ENCODE measurements at places on chromosomes 11 and 22. TPM values are rescaled to one million over a fixed set of nuclear protein-coding genes. Genes with fewer than 3 reads are reported as not detected.

RIC3 gene
- 3.8 TPM for total RNA-seq

NCR3LG1 gene
- 0.71 TPM for total RNA-seq

VSIG10L2 gene
- not detected for total RNA-seq

RBMXL2 gene
- total RNA-seq = not detected

C1QTNF5 gene
- total RNA-seq = 11.6 TPM

OR51B5 gene
- not detected for total RNA-seq

APBB1 gene
- 36.5 TPM for total RNA-seq

SPECC1L gene
- 23.6 TPM for total RNA-seq

DNA sequence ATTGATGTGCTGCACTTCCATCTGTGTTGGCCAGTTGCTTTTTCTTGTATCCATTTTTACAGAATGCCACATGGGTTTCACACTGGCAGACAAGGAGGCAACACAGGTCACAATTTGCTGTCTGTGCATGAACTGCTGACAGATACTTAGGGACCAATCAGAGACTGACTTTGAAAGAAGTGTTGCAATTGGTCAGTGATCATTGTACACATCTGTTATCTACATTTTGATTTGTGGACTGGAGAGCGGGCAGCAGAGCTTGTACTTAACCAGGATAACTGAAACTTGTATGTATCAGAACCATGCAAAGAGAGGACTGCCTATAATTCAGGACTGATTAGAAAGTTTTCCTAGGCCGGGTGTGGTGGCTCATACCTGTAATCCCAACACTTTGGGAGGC is 21.8 kb downstream of the PRR5 start:
- H3K36me3 ChIP-seq = no peaks in the 10 kb centered on the region
- H3K27me3 ChIP-seq = peaks cover 8% of the 10 kb centered on the region
- H3K4me1 ChIP-seq = no peaks in the 10 kb centered on the region
- no peak overlapping the region for H3K27ac ChIP-seq
- no peak for DNase-seq

- H3K4me3 ChIP-seq = no peak overlapping the region
- H3K36me3 ChIP-seq = no peaks in the 10 kb centered on the region
- no peak overlapping the region for H3K27ac ChIP-seq
- no peaks in the 10 kb centered on the region for H3K27me3 ChIP-seq
- H3K4me1 ChIP-seq = no peaks in the 10 kb centered on the region
- no peak for DNase-seq
These were observed 29.8 kb upstream of the OR56B4 start for GRCh38 chr11:6077723-6078122.

DNA sequence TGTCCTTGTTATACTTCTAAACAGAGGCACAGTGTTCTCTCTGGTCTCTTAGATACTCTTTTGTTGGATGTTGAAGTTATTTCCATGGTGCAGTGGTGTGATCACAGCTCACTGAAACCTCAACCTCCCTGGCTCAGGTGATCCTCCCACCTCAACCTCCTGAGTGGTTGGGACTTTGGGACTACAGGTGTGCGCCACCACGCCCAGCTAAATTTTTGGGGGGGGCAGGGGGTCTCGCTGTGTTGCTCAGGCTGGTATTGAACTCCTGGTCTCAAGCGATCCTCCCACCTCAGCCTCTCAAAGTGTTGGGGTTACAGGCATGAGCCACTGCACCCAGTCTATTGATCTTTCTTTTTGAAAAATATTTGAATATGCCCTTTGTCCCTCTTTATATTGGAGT is 14.9 kb downstream of the ZNF74 start:
- H3K27me3 ChIP-seq = no peaks in the 10 kb centered on the region
- no peak overlapping the region for H3K4me3 ChIP-seq
- no peak overlapping the region for H3K27ac ChIP-seq
- H3K36me3 ChIP-seq = no peaks in the 10 kb centered on the region

DNA sequence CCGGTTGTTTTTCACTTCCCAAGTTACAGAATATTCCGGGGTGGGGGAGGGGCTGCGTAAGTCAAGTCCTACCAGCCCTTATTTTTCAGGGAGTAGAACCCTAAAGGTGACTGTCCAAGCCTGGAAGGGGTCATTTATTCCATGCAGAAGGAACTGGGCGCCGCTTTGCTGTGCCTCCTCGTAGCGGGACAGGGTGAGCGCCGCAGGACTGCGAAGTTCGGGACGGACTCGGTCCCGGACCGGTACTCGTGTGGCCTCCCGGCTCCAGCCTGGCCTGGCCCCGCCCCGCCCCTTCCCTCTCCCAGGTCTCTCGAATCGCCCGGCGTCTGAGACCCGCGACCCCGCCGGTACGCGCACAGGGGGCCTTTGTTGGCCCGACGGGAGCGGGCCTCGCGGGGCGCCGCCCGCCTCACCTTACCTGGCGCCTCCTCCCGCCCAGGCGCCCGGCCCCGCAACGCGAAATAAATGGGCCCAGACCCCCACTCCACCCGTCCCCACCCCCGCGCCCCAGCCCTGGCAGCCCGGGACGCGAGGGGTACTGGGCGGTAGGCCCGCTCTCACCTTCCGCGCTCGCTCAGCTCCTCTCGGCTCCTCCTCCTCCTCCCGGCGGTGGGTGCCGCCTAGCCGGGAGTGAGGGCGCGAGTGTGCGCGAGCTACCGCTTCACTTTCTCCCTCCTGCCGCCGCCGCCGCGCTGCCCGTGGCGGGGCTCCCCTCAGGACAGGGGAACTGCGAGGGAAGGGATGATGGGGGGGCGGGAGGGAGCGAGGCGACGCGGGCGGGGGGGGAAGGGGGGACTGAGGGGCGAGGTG is 698 bp downstream of the PAK1 start:
- H3K36me3 ChIP-seq = no peaks in the 10 kb centered on the region
- peak; percentile 72 for DNase-seq
- peak overlapping the region; percentile 65 for H3K27ac ChIP-seq
- peaks cover 8% of the 10 kb centered on the region for H3K4me1 ChIP-seq
- no peaks in the 10 kb centered on the region for H3K27me3 ChIP-seq

- DNase-seq = no peak
- H3K4me3 ChIP-seq = no peak overlapping the region
- no peaks in the 10 kb centered on the region for H3K36me3 ChIP-seq
These were observed 6.4 kb downstream of the STARD10 start for GRCh38 chr11:72787216-72788104.

GRCh38 chr11:75315439-75315805 is 36.0 kb downstream of the ARRB1 start:
- H3K36me3 ChIP-seq = no peaks in the 10 kb centered on the region
- no peak overlapping the region for H3K27ac ChIP-seq
- H3K4me3 ChIP-seq = no peak overlapping the region
- no peak for DNase-seq

GRCh38 chr11:35647421-35648093 is 15.0 kb upstream of the TRIM44 start:
- no peak overlapping the region for H3K27ac ChIP-seq
- no peaks in the 10 kb centered on the region for H3K27me3 ChIP-seq
- H3K4me1 ChIP-seq = no peaks in the 10 kb centered on the region

- peaks cover 41% of the 10 kb centered on the region for H3K27me3 ChIP-seq
- no peak overlapping the region for H3K27ac ChIP-seq
- no peak overlapping the region for H3K4me3 ChIP-seq
- H3K4me1 ChIP-seq = no peaks in the 10 kb centered on the region
These were observed 537.7 kb downstream of the MIAT start for GRCh38 chr22:27195094-27195493.

DNA sequence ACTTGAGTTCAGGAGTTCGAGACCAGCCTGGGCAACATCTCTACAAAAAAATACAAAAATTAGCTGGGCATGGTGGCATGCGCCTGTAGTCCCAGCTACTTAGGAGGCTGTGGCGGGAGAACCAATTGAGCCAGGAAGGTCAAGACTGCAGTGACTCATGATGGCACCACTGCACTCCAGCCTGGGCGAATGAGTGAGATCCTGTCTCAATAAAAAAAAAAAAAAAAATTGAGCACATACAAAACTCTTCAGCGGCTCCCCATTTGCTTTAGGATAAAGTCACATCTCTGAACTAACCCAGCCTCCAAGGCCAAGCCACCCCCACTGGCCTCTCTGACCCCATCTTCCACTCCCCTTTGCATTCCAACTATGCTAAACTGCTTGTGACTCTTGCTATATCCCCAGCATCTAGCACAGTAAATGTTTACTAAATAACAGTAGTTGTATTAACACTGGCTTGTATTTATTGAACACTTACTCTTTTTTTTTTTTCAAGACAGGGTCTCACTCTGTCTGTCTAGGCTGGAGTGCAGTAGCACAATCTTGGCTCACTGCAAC is 28.9 kb downstream of the CREB3L1 start:
- no peak for DNase-seq
- H3K4me3 ChIP-seq = no peak overlapping the region
- no peaks in the 10 kb centered on the region for H3K4me1 ChIP-seq
- no peaks in the 10 kb centered on the region for H3K27me3 ChIP-seq

- H3K27ac ChIP-seq = no peak overlapping the region
- H3K4me1 ChIP-seq = no peaks in the 10 kb centered on the region
- H3K36me3 ChIP-seq = no peaks in the 10 kb centered on the region
- no peak for DNase-seq
- no peaks in the 10 kb centered on the region for H3K27me3 ChIP-seq
These were observed 309 bp downstream of the OR8B12 start for GRCh38 chr11:124543145-124543544.

DNA sequence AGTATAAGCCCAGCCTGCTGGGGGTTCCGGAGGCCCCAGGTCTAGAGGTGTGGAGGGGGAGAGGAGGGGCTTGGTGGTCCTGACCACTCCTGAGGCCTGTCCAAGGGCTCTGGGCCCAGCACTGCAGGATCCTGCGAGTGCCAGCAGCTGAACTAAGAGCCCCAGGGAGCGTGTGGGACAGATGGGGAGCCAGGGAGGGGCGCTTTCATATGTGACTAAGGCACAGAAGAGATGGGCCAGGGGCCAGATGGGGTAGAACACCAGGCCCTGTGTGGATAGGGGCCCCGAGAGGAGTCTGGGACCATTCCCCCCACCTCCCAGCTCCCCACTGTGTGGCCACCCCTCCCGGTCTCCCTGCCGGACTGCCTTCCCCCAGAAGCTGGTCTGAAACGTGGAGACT is 18.4 kb downstream of the MAFF start:
- no peaks in the 10 kb centered on the region for H3K27me3 ChIP-seq
- H3K4me1 ChIP-seq = peaks cover 24% of the 10 kb centered on the region

GRCh38 chr11:9796854-9797253 is 133.0 kb downstream of the SWAP70 start:
- peak overlapping the region; percentile 17 for H3K27ac ChIP-seq
- no peak overlapping the region for H3K4me3 ChIP-seq
- no peaks in the 10 kb centered on the region for H3K36me3 ChIP-seq
- no peak for DNase-seq
- H3K27me3 ChIP-seq = no peaks in the 10 kb centered on the region
- H3K4me1 ChIP-seq = peaks cover 8% of the 10 kb centered on the region

DNA sequence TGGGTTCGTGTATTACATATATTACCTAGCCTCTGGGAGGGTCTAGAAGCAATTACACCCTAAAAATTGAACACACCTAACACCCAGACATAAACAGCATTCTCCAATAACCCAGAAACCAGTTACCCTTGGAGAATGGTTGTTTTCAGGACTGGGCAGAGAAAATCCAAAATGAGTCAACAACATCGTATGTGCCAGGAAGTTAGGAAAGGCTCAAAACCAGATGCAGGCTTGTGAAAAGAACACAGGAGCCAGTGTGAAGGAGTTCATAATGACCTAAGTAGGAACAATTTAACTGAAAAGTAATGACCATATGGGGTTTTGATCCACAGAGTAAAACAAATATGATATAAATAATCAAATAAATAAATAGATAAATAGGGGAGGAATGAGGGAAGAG is 5.1 kb upstream of the CLPB start:
- H3K4me1 ChIP-seq = no peaks in the 10 kb centered on the region
- peaks cover 2% of the 10 kb centered on the region for H3K27me3 ChIP-seq
- no peak for DNase-seq
- no peak overlapping the region for H3K27ac ChIP-seq

- H3K4me1 ChIP-seq = peaks cover 39% of the 10 kb centered on the region
- H3K27me3 ChIP-seq = no peaks in the 10 kb centered on the region
- DNase-seq = no peak
- H3K36me3 ChIP-seq = no peaks in the 10 kb centered on the region
- H3K4me3 ChIP-seq = peak overlapping the region; percentile 20
These were observed 22.2 kb downstream of the RRAS2 start for GRCh38 chr11:14336507-14337503.

DNA sequence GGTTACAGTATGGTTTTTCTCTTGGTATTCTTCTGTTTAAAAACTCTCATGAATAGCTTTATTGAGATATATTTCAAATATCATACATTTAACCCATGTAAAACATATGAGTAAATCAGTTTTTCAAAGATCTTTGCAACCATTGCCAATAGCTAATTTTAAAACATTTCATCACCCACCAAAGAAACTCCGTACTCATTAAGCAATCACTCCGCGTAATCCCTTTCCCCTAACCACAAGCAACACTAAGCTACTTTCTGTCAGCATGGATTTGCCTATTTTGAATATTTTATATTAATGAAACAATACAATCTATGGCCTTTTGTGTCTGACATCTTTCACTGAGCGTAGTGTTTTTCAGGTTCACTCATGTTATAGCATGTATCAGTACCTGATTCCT is 697.9 kb upstream of the ANO5 start:
- no peak overlapping the region for H3K4me3 ChIP-seq
- no peaks in the 10 kb centered on the region for H3K4me1 ChIP-seq
- no peak for DNase-seq
- no peaks in the 10 kb centered on the region for H3K36me3 ChIP-seq
- H3K27ac ChIP-seq = no peak overlapping the region
- no peaks in the 10 kb centered on the region for H3K27me3 ChIP-seq

- H3K4me1 ChIP-seq = peaks cover 24% of the 10 kb centered on the region
- H3K27ac ChIP-seq = peak overlapping the region; percentile 77
- no peak for DNase-seq
These were observed 49.7 kb downstream of the RPL27A start for GRCh38 chr11:8732324-8732670.

DNA sequence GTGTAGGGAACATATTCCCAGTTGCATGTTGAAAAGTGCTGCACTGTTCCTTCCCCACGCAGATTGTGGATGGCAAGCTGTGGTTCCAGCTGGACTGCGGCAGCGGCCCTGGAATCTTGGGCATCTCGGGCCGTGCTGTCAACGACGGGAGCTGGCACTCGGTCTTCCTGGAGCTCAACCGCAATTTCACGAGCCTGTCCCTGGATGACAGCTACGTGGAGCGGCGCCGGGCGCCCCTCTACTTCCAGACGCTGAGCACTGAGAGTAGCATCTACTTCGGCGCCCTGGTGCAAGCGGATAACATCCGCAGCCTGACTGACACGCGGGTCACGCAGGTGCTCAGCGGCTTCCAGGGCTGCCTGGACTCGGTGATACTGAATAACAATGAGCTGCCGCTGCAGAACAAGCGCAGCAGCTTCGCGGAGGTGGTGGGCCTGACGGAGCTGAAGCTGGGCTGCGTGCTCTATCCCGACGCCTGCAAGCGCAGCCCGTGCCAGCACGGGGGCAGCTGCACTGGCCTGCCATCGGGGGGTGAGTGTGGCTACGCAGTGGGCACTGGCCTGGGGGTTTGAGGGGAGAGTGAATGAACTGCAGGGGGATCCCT is 102.7 kb upstream of the MTNR1B start:
- no peak overlapping the region for H3K27ac ChIP-seq
- no peaks in the 10 kb centered on the region for H3K4me1 ChIP-seq
- no peaks in the 10 kb centered on the region for H3K36me3 ChIP-seq
- H3K27me3 ChIP-seq = no peaks in the 10 kb centered on the region

- peaks cover 3% of the 10 kb centered on the region for H3K27me3 ChIP-seq
- H3K27ac ChIP-seq = no peak overlapping the region
- no peak for DNase-seq
- H3K4me3 ChIP-seq = no peak overlapping the region
These were observed 10.2 kb upstream of the CD82 start for GRCh38 chr11:44555031-44555800.

Measured in psoas muscle (tissue), 8 donors.